Stimulated activated CD4-positive, alpha-beta T cell treated with anti-CD3 and anti-CD28 coated beads, Interleukin-1b, Interleukin-23, amount 100 ng/mL, for 1 hour (primary cell): ENCODE measurements at places on chromosomes 1 and 21.

GRCh38 chr1:21469581-21469980, 29.6 kb downstream of the NBPF3 start:
- DNase-seq, result no peak

DNA sequence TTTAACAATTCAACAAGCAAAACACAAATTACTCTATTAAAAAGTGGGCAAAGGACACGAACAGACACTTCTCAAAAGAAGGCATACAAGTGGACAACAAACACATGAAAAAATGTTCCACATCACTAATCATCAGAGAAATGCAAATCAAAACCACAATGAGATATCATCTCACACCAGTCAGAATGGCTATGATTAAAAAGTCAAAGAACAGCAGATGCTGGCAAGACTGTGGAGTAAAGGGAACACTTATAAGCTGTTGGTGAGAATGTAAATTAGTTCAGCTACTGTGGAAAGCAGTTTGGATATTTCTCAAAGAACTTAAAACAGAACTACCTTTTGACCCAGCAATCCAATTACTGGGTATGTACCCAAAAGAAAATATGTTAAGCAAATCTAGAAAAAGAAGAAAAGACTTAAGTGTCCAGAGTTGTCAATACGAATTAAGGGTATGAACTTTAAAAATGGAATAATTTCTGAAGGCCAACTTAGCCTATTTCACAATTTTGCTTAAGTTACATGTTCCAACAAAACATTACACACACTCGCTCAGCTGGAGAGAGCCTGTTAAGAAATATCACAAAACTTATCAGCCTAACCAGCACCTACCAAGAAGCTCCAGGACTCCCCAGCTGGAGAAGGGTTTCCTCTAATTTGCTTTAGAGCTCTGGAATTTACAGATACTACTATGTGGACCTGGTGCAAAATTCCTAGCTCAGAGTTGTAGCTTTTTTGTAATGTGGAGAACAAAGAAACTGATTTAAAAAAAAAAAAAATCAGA, 232.1 kb downstream of the DUSP10 start:
- DNase-seq, result no peak

GRCh38 chr1:160576390-160576789, 2.9 kb downstream of the CD84 start:
- no peak for DNase-seq

GRCh38 chr1:39342776-39343175, 138.3 kb downstream of the MACF1 start:
- DNase-seq, result no peak

DNA sequence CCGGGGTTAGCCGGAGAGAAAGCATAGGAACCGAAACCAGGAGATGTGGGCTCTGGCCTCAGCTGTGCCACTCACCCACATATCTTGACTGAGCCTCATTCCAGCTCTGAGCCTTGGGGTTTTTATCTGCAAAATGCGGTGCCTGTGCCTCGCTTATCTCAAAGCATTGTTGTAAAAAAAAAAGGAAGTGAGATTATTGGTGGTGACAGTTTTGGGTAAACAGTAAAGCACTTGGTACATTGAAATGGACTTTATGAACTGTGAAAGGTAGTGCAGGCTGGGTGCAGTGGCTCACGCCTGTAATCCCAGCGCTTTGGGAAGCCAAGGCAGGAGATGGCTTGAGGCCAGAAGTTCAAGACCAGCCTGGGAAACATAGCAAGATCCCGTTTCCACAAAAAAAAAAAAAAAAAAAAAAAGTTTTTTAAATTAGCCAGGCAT, 3.8 kb downstream of the PTAFR start:
- DNase-seq, result no peak

GRCh38 chr1:239606850-239607400, 220.6 kb downstream of the CHRM3 start:
- DNase-seq, result no peak

DNA sequence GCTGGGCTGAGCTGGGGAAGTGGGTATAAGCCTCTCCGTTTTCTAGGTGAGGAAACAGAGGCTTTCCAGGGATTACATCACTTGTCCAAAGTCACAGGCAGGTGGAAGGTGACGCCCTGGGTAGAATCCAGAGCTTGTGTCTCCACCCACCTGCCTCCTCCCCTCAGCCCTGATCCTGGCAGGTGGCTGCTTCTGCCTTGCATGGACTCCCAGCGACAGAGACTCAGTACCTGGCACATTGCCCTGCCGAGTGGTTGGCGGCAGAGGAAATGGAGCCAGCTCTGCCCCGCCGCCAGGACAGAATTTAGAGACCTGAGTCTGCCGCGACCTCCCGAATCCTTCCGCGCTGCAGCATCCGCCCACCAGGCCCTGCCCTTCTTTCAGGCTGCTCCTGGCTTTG, 2.1 kb downstream of the PLA2G2E start:
- DNase-seq, result no peak

DNA sequence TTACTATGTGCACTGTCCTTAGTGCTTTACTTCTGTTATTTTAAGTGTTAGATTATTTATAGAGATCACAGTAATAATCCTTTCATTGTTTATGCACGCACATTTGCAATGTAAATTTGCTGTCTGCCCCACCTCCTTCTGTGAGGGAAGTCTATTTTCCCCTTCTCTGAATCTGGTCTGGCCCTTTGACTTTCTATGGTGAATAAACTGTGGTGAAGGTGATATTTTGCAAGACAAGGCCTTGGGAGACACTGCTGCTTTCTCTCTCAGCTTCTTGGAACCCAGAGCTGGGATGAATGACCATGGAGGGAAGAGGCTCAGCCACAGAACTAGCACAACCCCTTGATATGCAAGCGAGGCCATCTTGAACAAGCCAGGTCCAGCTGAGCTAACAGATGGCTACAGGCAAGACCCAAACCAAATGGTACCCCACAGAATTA, 156.3 kb downstream of the ST6GALNAC3 start:
- DNase-seq, result no peak

DNA sequence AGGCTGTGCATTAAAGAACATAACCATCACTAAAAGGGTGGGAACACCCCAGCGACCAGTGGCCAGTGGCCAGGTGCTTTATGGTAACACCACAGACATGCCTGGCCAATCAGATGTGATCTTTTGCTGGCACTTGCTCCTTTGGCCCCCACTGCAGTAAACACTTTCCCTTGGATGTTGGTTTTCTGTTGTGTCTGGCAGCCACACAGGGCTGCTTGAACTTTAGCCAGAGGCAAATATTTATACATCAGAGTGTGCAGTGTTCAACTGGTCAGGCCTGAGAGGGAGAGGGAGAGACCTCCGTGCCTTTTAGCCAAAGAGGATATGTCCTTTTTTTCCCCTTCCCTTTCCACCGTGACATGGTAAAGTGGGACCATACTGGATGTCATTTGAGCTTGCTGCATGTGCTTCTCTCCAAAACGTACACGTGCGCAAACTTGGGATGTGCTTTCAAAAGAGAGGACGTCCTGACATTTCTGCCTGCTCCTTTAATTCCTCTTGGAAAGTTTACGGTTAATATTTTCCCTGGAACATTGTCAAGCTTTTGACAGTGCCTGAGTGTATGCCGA, 101.2 kb downstream of the NFIA start:
- no peak for DNase-seq

DNA sequence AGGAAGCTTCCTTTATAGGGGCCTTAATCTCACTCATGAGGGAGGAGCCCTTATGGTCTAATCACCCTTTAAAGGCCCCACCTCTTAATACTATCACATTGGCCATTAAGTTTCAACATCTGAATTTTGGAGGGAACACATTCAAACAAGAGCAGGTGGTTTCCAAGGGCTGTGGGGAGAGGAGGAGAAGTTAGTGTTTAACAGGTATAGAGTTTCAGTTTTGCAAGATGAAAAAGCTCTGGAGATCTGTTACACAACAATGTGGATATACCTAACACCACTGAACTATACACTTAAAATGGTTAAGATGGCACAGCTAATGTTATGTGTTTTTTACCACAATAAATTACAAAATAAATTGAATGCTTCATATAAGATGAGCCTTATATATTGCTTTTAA, 113.4 kb upstream of the DNAH14 start:
- no peak for DNase-seq
